ENCODE measurements at places on chromosomes 6 and 20.

DNA sequence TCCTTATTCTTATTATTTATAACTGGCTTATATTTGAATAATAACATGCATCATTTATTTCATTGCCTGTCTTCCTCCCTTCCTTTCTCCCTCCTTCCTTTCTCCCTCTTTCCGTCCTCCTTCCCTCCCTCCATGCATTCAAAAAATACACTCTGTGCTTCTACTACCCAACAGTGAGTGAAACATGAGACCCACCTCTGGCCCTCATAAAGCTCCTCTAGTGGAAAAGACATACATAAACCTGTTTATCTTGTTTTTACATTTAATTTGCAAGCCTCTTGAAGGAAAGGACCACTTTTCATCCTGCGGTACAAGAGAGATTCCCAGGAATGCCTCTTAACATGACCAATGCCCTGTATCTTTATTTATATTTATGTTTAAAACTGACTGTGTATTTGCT is 21.8 kb upstream of the ISM1 start:
- no peak for DNase-seq

- DNase-seq = no peak
Measured at GRCh38 chr6:148997865-148998264, 251.0 kb downstream of the UST start.

GRCh38 chr20:53960579-53961272 is 109.7 kb downstream of the BCAS1 start:
- DNase-seq = no peak

- DNase-seq = no peak
Measured at GRCh38 chr6:15941168-15941567, 187.7 kb upstream of the MYLIP start.

DNA sequence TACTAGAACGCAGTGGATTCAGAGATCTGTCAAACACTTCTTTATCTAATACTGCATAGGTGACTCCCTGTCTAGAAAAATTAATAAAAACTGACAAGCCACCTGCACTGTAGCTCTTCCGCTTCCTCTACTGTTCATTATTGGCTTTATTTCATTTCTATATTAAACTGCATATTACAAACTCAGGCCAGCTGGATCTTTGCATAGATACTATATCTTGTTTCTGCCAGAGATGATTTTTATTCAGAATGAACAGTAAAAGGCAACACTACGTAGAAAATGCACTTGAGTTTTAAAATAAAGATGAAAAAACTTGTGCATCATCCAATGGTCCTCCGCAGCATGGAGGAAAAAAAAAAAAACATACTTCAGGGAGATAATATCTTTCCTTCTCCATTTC is 508.3 kb downstream of the PRKN start:
- DNase-seq = no peak

GRCh38 chr6:132136981-132137380 is 185.8 kb upstream of the CCN2 start:
- no peak for DNase-seq

GRCh38 chr6:151553416-151554165 is 59.8 kb downstream of the CCDC170 start:
- no peak for DNase-seq

DNA sequence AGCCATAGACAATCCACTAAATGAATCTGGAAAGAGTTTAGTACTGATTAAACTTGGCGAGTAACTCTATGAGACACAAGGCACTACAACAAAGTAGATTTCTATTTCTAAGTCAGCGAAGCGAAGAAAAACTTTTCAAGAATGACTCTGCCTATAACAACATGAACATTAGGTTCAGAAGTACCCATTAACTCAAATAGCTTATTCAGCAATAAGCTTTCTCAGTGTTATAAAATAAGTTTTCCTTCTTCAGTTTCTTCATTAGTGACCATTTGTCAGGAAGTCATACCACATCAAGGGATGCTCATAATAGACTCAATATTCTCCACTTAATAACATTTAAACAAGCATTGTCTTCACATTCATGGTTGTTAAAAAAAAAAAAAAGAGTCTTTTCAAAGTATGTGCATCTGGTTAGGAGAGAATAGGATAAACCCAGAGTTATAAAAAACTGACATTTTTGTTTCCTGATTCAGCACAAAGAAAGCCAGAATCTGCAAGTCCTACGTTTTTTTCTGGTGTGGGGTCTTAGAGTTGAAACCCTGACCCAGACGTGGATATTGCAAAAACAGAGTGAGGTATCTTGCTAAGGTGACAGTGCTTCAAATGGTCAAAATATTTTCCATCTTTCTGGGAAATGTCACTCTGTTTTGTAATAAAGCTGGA is 148.2 kb upstream of the PREP start:
- DNase-seq = no peak

- DNase-seq = no peak
Measured at GRCh38 chr20:19047951-19048296, 164.5 kb upstream of the SLC24A3 start.

GRCh38 chr6:109318328-109318876 is 63.9 kb downstream of the CD164 start:
- DNase-seq = no peak

- DNase-seq = no peak
Measured at GRCh38 chr6:164792666-164793065, 516.7 kb downstream of the C6orf118 start.

- peak; percentile 16 for DNase-seq
Measured at GRCh38 chr6:2038092-2038491, 207.3 kb downstream of the GMDS start.

- DNase-seq = no peak
Measured at GRCh38 chr6:43942616-43943015, 172.6 kb downstream of the VEGFA start.

DNA sequence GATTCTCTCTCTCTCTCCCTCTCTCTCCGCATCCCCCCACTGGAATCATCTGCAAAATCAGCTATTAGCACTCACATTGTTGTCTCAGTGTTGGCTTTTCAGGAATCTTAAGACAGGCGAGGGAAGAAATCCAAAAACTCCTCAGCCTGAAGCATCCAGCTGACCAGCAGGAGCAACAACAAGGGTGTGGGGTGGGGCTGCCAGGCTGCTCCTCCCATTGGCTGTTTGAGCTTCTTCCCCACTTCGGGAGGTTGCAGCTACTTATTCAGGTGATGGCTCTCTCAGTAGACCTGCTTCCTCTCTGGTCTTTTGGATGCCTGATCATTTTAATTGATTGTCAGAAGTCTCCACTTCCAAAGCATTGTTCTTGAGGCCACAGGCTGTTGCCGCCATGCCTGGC is 24.1 kb upstream of the SLC32A1 start:
- DNase-seq = no peak

DNA sequence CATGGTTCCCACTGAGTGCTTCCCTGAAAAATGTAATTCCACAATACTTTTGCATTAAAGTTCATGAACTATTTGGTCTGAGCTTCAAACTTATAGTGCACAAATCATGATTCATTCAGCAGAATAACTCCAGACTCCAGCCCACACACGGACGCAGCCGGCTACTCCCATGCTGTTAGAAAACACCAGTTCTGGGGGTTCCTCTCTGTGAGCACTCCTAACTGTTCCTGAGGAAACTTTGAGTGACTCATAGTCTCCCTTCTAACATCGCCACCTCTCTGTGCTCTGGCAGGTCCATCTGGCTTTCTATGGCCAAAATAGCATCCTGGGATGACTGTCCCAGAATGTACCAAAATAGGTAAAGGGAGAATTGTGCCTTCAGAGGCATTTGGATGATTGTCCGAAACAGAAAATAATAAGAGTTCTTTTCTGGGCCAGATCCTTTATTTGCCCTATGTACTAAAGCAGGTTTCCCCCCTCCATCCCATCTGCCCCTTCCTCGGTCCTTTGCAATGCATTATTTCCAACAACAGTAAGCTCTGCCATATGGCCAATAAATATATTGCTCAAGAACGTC is 32.3 kb upstream of the LY86 start:
- DNase-seq = no peak

GRCh38 chr6:49739423-49739822 is 4.8 kb downstream of the CRISP3 start:
- DNase-seq = no peak

DNA sequence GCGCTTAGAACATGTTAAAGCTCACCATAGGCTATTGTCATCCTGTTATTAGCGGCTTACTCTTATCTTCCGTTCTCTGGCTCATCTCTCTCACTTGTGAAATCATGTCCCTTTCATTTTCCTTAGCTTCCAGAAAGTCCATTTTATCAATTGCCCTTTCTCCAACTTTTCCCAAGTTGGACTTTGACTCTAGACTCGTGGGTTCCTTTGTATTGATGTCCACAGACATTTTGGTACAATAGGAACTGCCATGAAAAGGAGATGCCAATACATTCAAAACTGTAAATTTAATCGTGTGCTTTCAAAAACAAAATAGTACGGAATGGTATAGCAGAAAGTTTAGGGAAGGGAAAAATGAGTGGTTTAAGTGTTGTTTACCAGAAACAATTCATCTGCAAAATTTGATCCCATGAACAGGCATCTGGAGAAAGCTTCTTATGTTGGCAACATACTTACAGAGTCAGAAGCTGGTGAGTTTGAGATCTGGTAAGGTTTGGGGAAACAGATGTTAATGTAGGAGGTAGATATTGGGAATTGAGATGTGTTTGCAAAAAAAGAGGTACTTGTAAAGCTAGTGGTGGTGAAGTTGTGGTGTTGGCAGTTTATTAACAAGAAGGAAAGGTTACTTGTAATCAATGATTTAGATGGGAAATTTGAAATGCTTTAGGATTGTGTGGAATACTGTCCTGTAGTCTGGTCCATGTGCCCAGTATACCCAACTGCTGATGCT is 10.2 kb upstream of the HIVEP1 start:
- DNase-seq = no peak

DNA sequence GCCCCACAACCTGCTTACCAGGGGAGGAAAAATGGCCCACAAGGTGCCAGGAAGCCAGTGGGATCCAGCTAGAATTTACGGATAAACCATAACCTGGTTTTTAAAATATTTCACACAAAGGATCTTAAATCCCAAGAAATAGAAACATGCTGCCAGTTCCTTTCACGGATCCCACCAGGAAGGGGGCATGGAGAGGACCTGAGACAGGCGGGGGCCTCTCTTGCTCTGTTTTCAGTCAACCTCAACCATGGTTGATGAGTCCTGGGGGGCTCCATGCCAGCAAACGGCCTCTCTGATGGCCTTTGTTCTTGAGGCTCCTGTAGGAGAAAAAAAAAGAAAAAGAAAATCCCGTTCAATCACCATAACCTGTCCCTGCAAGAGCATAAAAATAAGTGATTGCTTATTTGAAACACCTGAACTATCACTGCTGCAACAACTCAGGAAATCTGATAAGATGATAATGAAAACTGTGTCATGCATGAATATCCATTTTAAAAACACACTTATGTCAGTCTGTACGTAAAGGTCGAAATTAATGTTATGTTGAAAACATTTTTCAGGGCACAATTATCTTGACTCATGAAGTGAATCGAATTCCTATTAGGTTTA is 125.8 kb upstream of the CST7 start:
- no peak for DNase-seq

All from activated CD4-positive, alpha-beta T cell treated with anti-CD3 and anti-CD28 coated beads, Interleukin-2, amount 50 U/mL, for 48 hours (primary cell).